ENCODE measurements at places on chromosomes 11 and 22.

- peaks cover 4% of the 10 kb centered on the region for H3K4me1 ChIP-seq
- H3K36me3 ChIP-seq: no peaks in the 10 kb centered on the region
- H3K4me3 ChIP-seq: no peak overlapping the region
- no peak overlapping the region for H3K27ac ChIP-seq
- no peak for DNase-seq
- H3K27me3 ChIP-seq: peaks cover 2% of the 10 kb centered on the region
These were observed 108.1 kb upstream of the THY1 start for GRCh38 chr11:119531056-119531455.

- H3K27ac ChIP-seq: no peak overlapping the region
- H3K4me3 ChIP-seq: no peak overlapping the region
- H3K4me1 ChIP-seq: no peaks in the 10 kb centered on the region
- no peaks in the 10 kb centered on the region for H3K36me3 ChIP-seq
These were observed 51.7 kb upstream of the SHANK2 start for GRCh38 chr11:71304045-71304444.

GRCh38 chr22:44045145-44045544 is 21.0 kb downstream of the PARVB start:
- no peak overlapping the region for H3K27ac ChIP-seq
- DNase-seq: no peak
- H3K4me3 ChIP-seq: no peak overlapping the region
- peaks cover 9% of the 10 kb centered on the region for H3K4me1 ChIP-seq

GRCh38 chr11:131518305-131518838 is 148.0 kb downstream of the NTM start:
- no peaks in the 10 kb centered on the region for H3K36me3 ChIP-seq
- H3K27me3 ChIP-seq: no peaks in the 10 kb centered on the region
- no peaks in the 10 kb centered on the region for H3K4me1 ChIP-seq
- no peak overlapping the region for H3K4me3 ChIP-seq
- no peak for DNase-seq

GRCh38 chr11:69640260-69640994 is 529 bp upstream of the CCND1 start:
- no peak overlapping the region for H3K27ac ChIP-seq
- no peak for DNase-seq
- peaks cover 33% of the 10 kb centered on the region for H3K4me1 ChIP-seq

- DNase-seq: no peak
- peaks cover under 1% of the 10 kb centered on the region for H3K36me3 ChIP-seq
- no peaks in the 10 kb centered on the region for H3K4me1 ChIP-seq
- peaks cover 2% of the 10 kb centered on the region for H3K27me3 ChIP-seq
- H3K4me3 ChIP-seq: no peak overlapping the region
These were observed 83.6 kb downstream of the FDX1 start for GRCh38 chr11:110513259-110513801.

DNA sequence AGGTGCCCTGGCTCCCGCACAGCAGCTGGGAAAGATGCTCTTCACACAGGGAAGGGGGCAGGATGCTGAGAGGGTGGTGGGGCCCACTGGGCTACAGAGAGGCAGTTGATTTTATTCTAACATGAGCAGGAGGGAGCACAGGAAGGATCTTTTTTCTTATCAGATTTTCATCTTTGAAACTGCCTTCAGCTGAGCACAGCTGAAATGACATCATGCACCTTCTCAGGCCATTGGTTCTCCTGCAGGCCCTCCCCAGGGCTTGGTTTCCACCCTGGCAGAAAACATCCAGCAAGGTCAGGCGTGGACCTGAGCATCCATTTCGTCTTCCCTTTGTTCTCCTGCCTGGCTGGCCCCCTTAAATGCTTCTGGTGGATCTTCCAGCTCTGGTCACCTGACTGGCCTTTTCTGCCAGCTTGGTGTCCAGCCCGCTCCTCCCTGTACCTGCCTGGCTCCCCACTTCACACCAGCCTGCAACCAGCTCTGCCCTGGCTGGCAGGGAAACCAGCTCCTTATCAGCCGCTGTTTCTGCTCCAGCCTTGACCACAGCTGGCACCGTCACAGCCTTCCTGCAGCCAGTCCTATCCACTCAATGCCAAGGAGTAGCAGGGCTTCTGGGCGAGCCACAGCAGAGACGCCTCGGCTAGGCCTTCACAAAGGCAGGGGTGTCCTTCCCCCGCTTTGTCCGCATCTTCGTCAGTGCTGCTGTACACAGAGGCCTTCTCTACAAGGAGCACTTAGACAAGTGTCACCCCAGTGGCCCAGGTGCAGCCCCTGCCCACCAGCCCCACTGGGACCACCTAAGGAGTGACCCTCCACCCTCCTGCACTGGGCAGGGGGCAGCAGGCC is 36.5 kb downstream of the TOM1 start:
- no peak overlapping the region for H3K4me3 ChIP-seq
- DNase-seq: no peak
- H3K4me1 ChIP-seq: peaks cover 16% of the 10 kb centered on the region
- H3K27me3 ChIP-seq: no peaks in the 10 kb centered on the region

GRCh38 chr11:42802201-42802899 is 509.4 kb upstream of the API5 start:
- H3K27ac ChIP-seq: no peak overlapping the region
- no peak for DNase-seq
- no peaks in the 10 kb centered on the region for H3K36me3 ChIP-seq
- H3K4me3 ChIP-seq: no peak overlapping the region
- H3K27me3 ChIP-seq: no peaks in the 10 kb centered on the region

- H3K36me3 ChIP-seq: no peaks in the 10 kb centered on the region
- no peak overlapping the region for H3K27ac ChIP-seq
These were observed 2.4 kb upstream of the WNT11 start for GRCh38 chr11:76208438-76209374.

- no peak for DNase-seq
- H3K4me3 ChIP-seq: no peak overlapping the region
- H3K36me3 ChIP-seq: no peaks in the 10 kb centered on the region
- no peak overlapping the region for H3K27ac ChIP-seq
These were observed 53.7 kb downstream of the PARVA start for GRCh38 chr11:12430954-12431595.

DNA sequence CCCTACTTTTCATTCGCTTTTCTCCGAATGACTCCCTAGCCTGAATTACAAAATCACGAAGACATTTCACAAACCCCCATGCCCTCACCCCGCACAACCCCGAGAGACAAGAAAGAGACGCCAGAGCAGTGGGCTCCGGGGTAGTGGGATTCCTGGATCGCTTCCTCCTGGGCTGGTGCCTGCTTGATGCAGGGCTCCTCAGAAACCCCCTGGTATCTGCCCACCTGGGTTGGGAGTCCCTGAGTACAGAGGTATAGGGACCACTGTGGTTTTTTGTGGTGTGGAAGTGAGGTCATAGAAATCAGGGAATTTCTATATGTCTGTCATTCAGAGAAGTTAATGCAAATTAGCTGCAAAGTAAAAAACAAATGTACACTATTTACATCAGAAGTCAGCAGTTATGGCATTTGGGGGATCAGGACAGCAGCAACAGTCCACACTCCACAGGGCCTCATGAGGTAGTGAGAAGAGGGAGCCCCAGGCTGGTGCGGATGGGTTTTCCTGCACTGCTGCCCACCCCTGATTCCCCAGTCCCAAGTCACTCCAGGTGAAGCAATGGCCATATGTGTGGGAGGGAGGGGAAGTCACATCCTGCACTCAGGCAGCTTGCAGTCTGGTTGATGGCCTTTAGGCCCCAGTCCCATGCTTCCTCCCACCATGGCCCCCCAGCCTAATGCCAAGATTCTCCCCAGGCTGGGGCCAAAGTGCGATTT is 39.6 kb downstream of the BUD13 start:
- peaks cover 13% of the 10 kb centered on the region for H3K4me1 ChIP-seq
- no peaks in the 10 kb centered on the region for H3K36me3 ChIP-seq
- no peak overlapping the region for H3K4me3 ChIP-seq
- DNase-seq: no peak
- peaks cover 3% of the 10 kb centered on the region for H3K27me3 ChIP-seq
- no peak overlapping the region for H3K27ac ChIP-seq

DNA sequence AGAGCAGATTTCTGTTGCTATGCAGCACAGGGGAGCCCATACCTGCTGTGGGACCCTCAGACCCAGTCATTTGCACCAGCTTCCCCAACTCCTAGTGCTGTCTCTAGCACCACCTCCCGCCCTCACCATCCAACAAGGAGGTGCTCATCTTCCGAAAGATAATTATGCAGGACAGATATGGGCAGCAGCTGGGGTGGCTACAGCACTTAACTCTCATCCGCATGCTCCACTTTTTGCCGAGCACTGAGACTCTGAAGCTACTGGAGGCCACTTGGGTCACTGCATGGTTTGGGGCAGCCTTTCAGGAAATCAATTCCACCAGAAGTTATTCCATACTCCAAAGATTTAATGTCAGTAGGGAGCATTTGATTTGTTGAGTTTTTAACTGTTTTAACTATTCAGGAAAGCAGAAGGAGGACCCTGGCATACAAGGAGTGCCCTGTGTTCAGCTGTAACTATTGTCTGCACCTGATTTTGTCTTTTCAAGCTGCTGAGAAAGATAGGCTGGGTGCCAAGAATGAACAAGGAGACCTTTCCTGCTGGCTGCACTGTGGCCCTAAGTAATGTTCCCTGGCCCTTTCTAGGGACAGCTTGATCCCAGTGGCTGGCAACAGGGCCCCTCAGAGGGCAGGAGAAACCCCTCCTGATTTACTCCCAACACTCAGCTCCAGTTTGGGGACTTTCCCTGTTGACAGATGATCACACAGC is 67.3 kb upstream of the CSNK2A3 start:
- no peak overlapping the region for H3K27ac ChIP-seq
- no peak for DNase-seq
- no peak overlapping the region for H3K4me3 ChIP-seq
- H3K36me3 ChIP-seq: no peaks in the 10 kb centered on the region
- H3K4me1 ChIP-seq: peaks cover 2% of the 10 kb centered on the region
- peaks cover 9% of the 10 kb centered on the region for H3K27me3 ChIP-seq

DNA sequence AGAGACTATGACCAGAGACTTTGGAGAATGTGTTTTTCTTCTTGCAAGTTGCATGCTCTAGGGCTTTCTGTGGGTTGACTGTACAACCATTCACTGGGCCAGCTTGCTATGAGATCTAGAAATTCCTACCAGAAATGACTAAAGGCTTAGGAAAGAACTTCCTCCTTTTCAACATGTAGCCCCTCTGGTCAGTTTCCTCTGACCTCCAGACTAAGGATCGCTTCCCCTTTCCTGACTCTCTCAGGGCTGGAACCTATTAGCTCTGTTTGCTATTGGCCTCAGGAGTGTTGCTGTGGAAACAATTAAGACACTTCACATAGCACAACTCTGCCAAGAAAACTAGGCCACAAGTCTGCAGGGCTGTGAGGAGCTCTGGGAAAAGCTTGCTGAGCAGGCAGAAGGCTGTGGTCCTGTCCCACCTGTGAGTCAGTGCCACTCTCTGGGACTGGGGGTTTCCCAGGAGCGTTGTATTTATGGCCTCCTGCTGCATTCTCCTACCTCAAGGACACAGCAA is 10.7 kb downstream of the CRY2 start:
- no peak for DNase-seq
- H3K27me3 ChIP-seq: no peaks in the 10 kb centered on the region
- H3K4me1 ChIP-seq: peaks cover 9% of the 10 kb centered on the region
- H3K4me3 ChIP-seq: no peak overlapping the region
- no peak overlapping the region for H3K27ac ChIP-seq

- no peak overlapping the region for H3K4me3 ChIP-seq
- H3K27ac ChIP-seq: peak overlapping the region; percentile 63
These were observed 15.1 kb downstream of the OR10V1 start for GRCh38 chr11:59698506-59698905.

DNA sequence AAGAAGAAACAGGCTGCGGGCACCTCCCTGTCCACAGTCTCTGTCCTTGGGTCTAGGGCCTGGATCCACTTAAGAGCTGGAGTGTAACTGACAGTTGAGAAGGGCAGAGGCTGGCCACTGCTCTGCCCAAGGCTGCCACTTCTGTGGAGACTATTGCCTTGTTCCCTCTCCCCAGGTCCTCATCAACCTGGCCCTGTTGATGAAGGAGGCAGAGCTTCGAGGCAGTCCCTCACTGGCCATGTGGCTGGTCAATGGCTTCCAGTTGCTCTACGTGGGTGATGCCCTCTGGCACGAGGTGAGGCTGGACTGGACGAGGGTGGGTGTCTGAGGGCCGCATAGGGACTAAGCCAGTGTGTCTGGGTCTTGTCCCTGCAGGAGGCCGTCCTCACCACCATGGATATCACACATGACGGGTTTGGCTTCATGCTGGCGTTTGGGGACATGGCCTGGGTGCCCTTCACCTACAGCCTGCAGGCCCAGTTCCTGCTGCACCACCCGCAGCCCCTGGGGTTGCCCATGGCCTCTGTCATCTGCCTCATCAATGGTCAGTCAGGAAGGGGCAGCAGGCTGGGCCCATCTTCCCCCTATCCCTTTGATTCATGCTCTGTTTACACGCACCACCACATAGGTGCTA is 2.8 kb downstream of the ZNHIT2 start:
- no peak for DNase-seq
- peaks cover 23% of the 10 kb centered on the region for H3K36me3 ChIP-seq
- peak overlapping the region; percentile 28 for H3K27ac ChIP-seq
- no peaks in the 10 kb centered on the region for H3K27me3 ChIP-seq
- H3K4me1 ChIP-seq: peaks cover 62% of the 10 kb centered on the region
- H3K4me3 ChIP-seq: no peak overlapping the region

DNA sequence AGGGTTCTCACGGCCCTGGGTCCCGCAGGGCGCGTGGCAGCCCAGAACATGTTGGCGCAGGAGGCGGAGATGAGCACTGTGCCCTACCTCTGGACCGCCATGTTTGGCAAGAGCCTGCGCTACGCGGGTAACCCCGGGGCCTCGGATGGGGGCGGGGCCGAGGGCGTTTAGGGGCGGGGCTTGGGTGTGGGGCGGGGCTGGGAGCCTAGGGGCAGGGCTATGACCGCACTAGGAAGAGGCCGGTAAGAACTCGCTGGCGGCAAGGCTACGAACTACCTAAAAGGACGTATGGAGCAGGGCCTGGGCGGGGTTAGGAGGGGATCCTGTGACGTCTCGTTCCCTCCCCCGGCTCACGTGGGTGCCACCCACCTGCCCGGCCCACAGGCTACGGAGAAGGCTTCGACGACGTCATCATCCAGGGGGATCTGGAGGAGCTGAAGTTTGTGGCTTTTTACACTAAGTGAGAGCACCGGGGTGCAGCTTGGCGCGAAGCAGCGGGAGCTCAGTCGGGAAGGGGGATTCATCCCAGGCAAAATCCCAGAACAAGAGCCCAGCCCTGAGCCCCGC is 2.8 kb upstream of the LZTR1 start:
- H3K4me1 ChIP-seq: peaks cover 50% of the 10 kb centered on the region
- H3K27me3 ChIP-seq: no peaks in the 10 kb centered on the region
- DNase-seq: peak; percentile 56
- H3K4me3 ChIP-seq: peak overlapping the region; percentile 83
- peak overlapping the region; percentile 91 for H3K27ac ChIP-seq

GRCh38 chr22:39179841-39180335 is 27.4 kb upstream of the CBX7 start:
- H3K36me3 ChIP-seq: no peaks in the 10 kb centered on the region
- H3K4me1 ChIP-seq: peaks cover 12% of the 10 kb centered on the region
- H3K4me3 ChIP-seq: no peak overlapping the region
- no peak for DNase-seq
- H3K27ac ChIP-seq: peak overlapping the region; percentile 59

- no peaks in the 10 kb centered on the region for H3K4me1 ChIP-seq
- no peaks in the 10 kb centered on the region for H3K36me3 ChIP-seq
- peaks cover 9% of the 10 kb centered on the region for H3K27me3 ChIP-seq
- no peak overlapping the region for H3K4me3 ChIP-seq
- DNase-seq: no peak
These were observed 118.2 kb downstream of the DSCAML1 start for GRCh38 chr11:117678658-117679406.

Measured in naive thymus-derived CD8-positive, alpha-beta T cell (primary cell).